ENCODE measurements at places on chromosomes 16 and 17.
A peak's percentile ranks its signal among the peaks of the same experiment; 100 is the strongest.

DNA sequence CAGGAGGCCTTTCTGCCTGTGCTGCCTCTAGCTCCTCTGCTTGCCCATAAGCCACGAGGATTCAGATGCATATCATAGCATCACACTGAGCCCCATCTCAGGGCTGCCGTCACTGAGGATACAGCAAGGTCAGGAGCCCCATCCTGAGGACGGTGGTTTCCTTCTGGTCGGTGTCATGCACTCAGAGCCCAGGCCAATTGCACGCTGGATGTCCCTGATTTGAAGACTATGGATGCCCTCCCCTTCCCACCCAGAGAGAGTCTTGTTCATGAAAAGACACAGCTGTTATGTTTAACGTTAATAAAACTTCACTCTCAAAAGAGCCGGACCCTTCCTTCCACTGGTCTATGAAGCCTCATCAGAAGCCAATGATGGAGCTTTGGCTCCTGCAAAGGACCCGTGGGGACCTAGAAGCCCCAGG lies 19.9 kb downstream of the COTL1 start:
- DNase-seq = peak; percentile 51

DNA sequence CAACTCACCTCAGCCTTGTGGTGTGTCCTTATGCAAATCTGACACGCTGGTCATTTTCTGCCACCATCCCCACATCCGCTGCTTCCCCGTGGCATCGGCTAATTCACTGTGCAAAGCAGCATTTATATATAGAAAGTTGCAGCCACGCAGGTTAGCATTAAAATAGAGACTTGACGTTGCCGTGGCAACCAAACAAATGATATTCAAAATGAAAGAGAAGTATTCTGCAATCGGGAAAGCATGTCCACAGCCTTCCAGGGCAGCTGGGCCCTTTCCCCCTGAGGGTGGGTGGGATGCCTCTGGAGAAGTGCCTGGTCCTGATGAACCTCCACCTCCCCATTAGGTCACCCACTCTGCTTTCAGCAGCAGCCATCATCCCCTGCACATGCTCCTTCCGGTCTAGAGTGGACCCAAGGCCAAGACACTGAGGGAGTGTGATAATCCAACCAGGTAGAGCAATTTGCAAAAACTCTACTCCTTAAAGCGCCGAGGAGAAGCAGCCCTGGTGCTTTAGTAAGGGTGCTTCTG lies 138.7 kb downstream of the GAS7 start:
- DNase-seq = no peak

DNA sequence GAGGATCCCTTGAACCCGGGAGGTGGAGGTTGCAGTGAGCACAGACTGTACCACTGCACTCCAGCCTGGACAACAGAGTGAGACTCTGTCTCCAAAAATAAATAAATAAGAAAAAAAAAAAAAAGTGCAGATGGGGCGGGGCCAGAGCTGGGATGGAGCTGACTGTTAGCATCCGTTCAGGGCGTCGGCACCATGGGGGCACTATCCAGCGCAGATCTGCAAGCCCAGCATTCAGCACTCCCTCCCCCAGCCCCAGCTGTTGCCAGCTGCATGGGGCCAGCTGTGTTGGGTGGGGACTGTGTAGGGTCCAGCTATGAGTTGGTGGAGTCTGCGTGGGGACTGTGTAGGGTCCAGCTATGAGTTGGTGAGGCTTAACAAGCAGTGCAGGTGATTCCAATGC lies 13.3 kb downstream of the GPRC5C start:
- no peak for DNase-seq

GRCh38 chr17:80253631-80254395 lies 6.8 kb upstream of the RNF213 start:
- no peak for DNase-seq

DNA sequence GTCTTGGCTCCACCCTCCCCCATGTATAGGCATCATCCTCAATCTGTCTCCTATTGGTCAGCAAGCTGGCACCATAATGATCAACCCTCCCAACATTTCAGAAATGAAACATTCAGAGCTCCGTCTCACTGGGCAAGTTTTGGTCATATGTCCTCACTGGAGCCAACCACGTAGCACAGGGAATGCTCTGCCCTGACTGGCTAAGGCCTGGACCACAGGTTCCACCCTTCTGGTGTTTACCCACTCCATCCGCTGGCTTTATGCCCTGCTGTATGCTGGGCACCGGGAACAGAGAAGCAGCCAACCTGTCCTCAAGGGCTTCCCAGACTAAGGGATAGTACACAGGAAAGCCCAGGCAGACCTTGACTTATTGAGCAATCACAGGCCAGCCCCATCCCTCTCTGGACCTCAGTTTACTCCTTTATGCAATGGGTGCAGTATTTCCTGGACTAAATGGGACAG lies 20.5 kb downstream of the MYO15A start:
- no peak for DNase-seq

DNA sequence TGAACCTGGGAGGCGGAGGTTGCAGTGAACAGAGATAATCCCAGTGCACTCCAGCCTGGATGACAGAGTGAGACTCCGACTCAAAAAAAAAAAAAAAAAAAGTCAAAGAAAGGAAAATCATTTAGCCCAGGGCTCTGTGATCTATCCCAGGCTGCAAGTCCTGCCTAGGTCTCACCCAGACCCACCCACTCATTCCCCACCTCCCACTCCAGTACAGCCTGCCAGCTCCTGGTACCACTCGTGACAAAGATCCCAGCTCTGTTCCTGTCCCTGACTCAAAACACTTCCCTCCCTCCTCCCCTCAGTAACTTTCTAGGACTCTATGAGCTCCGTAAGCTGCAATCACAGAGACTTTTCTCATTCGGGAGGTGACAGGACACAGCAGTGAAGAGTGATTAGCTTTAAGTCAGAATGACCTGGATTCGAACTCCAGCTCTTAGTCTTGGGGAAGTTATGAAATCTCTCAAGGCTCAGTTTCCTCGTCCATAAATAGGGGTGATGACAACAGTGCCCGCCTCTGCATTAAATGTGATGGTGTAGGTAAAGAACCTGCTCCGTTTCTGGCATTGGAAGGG lies 28.0 kb upstream of the MRPS23 start:
- no peak for DNase-seq

GRCh38 chr17:34487626-34488025 lies 91.8 kb upstream of the TMEM132E start:
- DNase-seq = no peak

GRCh38 chr16:56628486-56629350 lies 3.1 kb downstream of the MT1E start:
- DNase-seq = no peak

DNA sequence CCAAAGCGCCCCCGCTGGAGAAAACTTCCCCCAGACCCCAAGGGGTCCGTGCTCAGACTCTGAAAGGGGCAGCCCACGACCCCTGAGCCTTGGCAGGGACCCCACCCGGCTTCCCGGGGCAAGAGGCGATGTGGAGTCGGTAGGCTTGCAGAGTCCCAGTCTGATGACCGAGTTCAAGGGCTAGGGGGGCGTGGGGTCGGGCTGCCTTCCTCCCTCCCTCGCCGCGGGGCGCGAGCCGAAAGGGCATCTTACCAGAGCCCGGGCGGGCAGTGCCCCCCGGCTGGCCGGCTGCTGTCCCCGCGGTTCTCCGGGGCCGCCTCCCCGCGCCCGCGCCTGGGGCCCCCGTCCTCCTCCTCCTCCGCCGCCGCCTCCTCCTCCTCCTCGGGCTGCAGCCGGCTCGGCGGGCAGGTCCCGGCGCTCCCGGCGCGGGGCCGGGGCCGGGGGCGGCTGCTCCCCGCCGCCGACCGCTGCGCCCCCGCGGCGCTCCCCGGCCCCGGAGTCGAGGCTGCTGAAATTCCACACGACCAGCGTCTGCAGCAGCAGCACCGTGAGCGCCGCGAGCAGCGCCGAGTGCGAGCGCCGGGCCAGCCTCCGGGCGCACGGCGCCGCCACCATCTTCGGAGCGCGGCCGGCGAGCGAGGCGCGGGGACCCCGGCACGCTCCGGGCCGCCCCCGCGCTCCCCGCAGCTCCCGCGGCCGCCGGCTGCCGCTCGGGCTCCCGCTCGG lies 415 bp downstream of the XYLT1 start:
- DNase-seq = peak; percentile 46

GRCh38 chr16:69917311-69917710 lies 33.8 kb upstream of the CLEC18A start:
- no peak for DNase-seq

DNA sequence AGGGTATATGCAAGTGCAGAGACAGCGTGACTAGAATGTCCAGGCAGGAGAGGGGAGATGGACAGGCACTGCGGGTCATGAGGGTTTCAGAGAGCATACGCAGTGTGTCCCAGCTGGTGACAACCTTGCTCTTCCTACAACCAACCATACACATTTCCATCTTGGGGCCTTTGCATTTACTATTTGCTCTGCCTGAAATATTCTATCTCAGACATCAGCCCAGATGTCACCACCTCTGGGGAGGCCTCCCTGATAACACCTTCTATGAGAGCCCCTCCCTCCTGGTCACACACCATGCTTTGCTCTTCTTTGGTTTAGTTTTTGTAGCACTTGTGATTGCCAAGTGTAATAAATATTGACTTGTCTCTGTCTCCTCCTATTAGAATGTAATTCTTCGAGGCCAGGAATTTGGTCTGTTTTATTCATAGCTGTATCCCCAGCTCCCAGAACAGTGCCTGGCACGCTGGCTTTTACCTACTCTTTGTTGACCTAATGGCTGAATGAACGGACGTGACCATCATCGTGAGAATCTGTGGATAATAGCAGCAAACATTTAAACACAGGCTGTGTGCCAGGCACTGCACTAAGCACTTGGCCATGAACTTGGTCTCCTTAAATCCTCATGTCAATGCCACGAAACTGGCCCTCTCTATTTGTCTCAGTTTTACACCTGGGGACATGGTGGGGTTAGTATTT lies 51.9 kb downstream of the PLCG2 start:
- DNase-seq = no peak

DNA sequence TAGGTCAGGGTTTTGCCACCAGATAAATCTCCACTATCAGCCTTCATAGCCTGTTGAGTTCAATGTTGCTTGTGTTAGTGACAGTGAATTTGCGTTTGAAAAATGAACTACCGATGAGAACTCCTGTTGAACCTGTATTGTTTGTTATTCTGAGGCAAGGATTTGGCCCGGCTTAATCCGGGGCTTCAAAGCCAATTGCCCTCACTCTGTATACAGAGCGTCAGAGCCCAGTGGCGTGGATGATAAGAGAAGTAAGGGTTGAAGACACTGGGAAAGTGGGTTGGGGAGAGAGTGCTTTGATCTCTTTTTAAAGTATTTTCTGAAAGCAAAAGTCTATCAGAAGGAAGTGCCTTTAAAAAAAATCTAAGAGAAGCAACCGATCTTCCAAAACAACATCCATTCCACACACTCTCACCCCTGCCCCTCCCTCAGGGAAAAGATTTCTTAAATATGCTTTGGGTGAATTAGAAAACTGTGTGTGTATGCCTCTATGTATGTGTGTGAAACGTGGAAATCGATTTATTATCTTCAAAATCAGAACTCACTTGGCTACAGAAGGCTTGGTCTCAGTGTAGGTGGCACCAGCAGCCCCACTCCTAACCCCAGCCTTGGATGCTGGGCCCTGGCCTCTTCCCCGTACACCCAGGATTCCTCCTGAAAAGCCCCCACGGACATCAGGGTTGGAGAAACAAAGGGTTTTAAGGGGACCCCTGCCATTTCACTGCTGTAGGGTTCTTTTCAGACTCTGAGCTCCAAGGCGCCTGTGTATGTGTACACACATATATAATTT lies 8.8 kb downstream of the TBX4 start:
- DNase-seq = no peak

- DNase-seq = no peak
Measured at GRCh38 chr17:65208717-65209116, 71.5 kb downstream of the RGS9 start.

Data from activated T-cell treated with anti-CD3 and anti-CD28 coated beads, Interleukin-2, amount 50 U/mL, for 72 hours (primary cell).